ENCODE measurements at places on chromosomes 16 and 17. TPM values are rescaled to one million over a fixed set of nuclear protein-coding genes. Genes with fewer than 3 reads are reported as not detected.

The NPIPA3 gene
- 5.4 TPM for polyA plus RNA-seq

The TPPP3 gene
- polyA plus RNA-seq: 1.9 TPM

The PLXDC1 gene
- polyA plus RNA-seq: 0.24 TPM

The HES7 gene
- not detected for polyA plus RNA-seq

The ASPA gene
- polyA plus RNA-seq: 0.16 TPM

The DDX28 gene
- 8.3 TPM for polyA plus RNA-seq

The SRL gene
- polyA plus RNA-seq: not detected

The SLC5A2 gene
- 4.8 TPM for polyA plus RNA-seq

The FGF11 gene
- 0.22 TPM for polyA plus RNA-seq

The ZP2 gene
- not detected for polyA plus RNA-seq

The AGRP gene
- polyA plus RNA-seq: not detected

The EPOP gene
- polyA plus RNA-seq: 1.2 TPM

The RDM1 gene
- polyA plus RNA-seq: not detected

The C17orf50 gene
- not detected for polyA plus RNA-seq

The ABCA10 gene
- polyA plus RNA-seq: 0.09 TPM

The OR4D1 gene
- not detected for polyA plus RNA-seq

The GPR179 gene
- not detected for polyA plus RNA-seq

The KRTAP9-2 gene
- polyA plus RNA-seq: not detected

The SP2 gene
- polyA plus RNA-seq: 13.6 TPM

The HEATR9 gene
- not detected for polyA plus RNA-seq

The MT1M gene
- 15.2 TPM for polyA plus RNA-seq

The CEP295NL gene
- 0.14 TPM for polyA plus RNA-seq

The SOST gene
- not detected for polyA plus RNA-seq

The PMFBP1 gene
- polyA plus RNA-seq: not detected

The DHX58 gene
- 1.6 TPM for polyA plus RNA-seq

The KCNJ12 gene
- 0.33 TPM for polyA plus RNA-seq

The KRTAP4-3 gene
- polyA plus RNA-seq: not detected

The KRT23 gene
- polyA plus RNA-seq: 0.13 TPM

The CD300E gene
- polyA plus RNA-seq: not detected

The MAP2K3 gene
- polyA plus RNA-seq: 125 TPM

The CD19 gene
- polyA plus RNA-seq: not detected

The PHF23 gene
- 45.6 TPM for polyA plus RNA-seq

The HS3ST2 gene
- not detected for polyA plus RNA-seq

The C16orf82 gene
- not detected for polyA plus RNA-seq

The KCTD19 gene
- polyA plus RNA-seq: not detected

The ADAP2 gene
- polyA plus RNA-seq: not detected

The LITAF gene
- polyA plus RNA-seq: 159 TPM

The PRSS27 gene
- polyA plus RNA-seq: 0.80 TPM

The SALL1 gene
- polyA plus RNA-seq: 1.8 TPM

The EVPL gene
- not detected for polyA plus RNA-seq

The CTRB1 gene
- not detected for polyA plus RNA-seq

The CCL13 gene
- polyA plus RNA-seq: not detected

The MAP2K4 gene
- polyA plus RNA-seq: 24.5 TPM

The TMEM98 gene
- 157 TPM for polyA plus RNA-seq

The ACE gene
- 2.2 TPM for polyA plus RNA-seq

The PLK1 gene
- polyA plus RNA-seq: 34.6 TPM

The NR1D1 gene
- 4.6 TPM for polyA plus RNA-seq

The MT1G gene
- 4.4 TPM for polyA plus RNA-seq

The PDILT gene
- not detected for polyA plus RNA-seq

The GPS1 gene
- polyA plus RNA-seq: 104 TPM

The PPP1R1B gene
- polyA plus RNA-seq: not detected

The MRPS7 gene
- polyA plus RNA-seq: 87.6 TPM

The C16orf95 gene
- polyA plus RNA-seq: 6.3 TPM
